ENCODE measurements at places on chromosomes 16 and 17. TPM values are rescaled to one million over a fixed set of nuclear protein-coding genes. Genes with fewer than 3 reads are reported as not detected.

- no peak for DNase-seq
These were observed 159.4 kb downstream of the ENGASE start for GRCh38 chr17:79233916-79234551.

GRCh38 chr16:85574672-85575475 lies 38.2 kb upstream of the GSE1 start:
- no peak for DNase-seq

- DNase-seq = no peak
These were observed 36.2 kb downstream of the PRMT7 start for GRCh38 chr16:68346892-68347480.

- DNase-seq = peak; percentile 83
These were observed at the start of gene ANKFY1 for GRCh38 chr17:4263282-4264215. TSS of gene ANKFY1 (minus strand) at chr17:4263979. CDS start at chr17:4263941, 38 bp downstream.

- DNase-seq = no peak
These were observed 117.0 kb downstream of the AATF start for GRCh38 chr17:37065486-37066321.

- peak; percentile 42 for DNase-seq
These were observed 67.5 kb downstream of the MARF1 start for GRCh38 chr16:15575293-15576049.

GRCh38 chr16:11429823-11430222 lies 84.6 kb downstream of the RMI2 start:
- DNase-seq = peak; percentile 69

GRCh38 chr17:38464251-38464722 lies 36.0 kb downstream of the ARHGAP23 start:
- no peak for DNase-seq

GRCh38 chr16:75576384-75576811 lies 10.2 kb downstream of the GABARAPL2 start:
- no peak for DNase-seq

DNA sequence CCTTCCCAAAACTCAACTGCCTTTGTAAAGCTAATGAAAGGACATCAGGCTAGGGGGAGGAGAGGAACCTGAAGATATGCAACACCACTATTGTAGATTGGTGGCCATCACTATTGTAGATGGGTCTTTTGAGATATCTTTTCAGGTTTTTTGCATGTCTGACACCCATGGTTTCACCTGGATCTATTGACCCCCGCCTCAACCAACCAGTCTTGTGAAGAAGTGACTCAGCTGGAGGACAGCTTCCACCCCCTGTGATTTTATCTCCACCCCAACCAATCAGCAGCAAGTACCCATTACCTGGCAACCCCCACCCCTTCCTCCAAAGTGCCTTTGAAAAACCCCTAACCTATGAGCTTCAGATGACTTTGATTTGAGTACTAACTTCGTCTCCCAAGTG lies 382.6 kb upstream of the GOT2 start:
- no peak for DNase-seq

DNA sequence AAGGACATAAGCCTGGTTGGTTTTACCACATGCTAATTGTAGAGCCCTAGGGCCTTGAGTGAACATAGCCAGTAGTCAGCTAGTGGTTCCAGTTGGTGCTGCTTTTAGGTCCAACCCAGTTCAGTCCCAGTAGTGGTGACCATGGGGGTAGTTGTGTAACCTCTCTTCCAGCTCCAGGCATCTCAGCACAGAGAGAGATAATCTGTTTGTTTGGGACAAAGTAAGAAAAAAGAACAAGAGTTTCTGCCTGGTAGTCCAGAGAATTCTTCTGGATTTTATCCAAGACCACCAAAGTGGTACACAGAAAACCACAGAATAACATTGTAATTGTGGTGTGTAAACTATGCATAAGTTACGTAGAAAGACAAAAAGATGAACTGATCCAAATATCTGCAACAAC lies 5.2 kb upstream of the CCL13 start:
- no peak for DNase-seq

SLC9A5 gene
- not detected for total RNA-seq

EVPLL gene
- not detected for total RNA-seq

SLC38A10 gene
- 77.3 TPM for total RNA-seq

NPIPA3 gene
- 0.74 TPM for total RNA-seq

NAGS gene
- 1.5 TPM for total RNA-seq

SLC2A4 gene
- total RNA-seq = not detected

PLCG2 gene
- total RNA-seq = 3.9 TPM

All from Caki2 (cell line).